ENCODE measurements at places on chromosomes 6 and 20.

GRCh38 chr6:113645986-113646385, 211.2 kb upstream of the MARCKS start:
- DNase-seq, result no peak

GRCh38 chr6:22248513-22249308, 48.1 kb downstream of the PRL start:
- no peak for DNase-seq

DNA sequence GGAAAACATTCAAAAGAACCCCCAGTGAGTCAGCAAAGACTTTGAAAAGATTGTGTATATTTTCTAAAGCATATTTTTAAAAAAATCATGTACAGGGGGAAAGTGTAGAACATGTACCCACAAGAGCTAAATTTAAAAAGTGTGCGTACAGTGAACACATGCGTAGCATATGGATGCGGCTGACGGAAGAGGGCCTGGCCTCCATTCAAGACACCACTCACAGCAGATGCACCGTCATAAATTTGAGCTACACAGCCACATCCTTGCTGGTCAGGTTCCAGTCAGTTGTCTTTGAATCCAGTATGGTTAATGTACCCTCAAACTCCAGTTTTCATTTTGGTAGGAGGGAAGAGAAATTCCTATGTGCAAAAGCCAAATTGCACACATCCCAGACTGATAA, 54.3 kb upstream of the SPACA1 start:
- DNase-seq, result no peak

DNA sequence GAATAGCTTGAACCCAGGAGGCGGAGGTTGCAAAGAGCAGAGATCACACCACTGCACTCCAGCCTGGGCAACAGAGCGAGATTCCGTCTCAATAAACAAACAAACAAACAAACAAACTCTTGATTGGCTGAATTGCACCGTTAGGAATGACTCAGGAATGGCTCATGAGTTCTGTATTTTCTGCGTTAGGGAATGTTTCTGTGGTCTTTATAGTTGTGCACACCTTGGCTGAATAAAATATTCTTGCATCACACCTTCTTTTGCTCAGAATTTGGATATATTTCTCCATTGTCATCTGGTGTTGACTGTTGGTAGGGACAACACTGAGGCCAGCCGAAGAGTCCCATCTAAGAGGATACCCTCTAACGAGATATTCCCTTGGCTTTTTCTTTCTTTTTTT, 19.6 kb upstream of the PI16 start:
- no peak for DNase-seq

GRCh38 chr6:157891544-157892362, 68.7 kb downstream of the SNX9 start:
- no peak for DNase-seq

- DNase-seq, result peak; percentile 26
Measured at GRCh38 chr6:110352563-110353262, 5.4 kb downstream of the METTL24 start.

GRCh38 chr6:162921062-162921461, 193.3 kb downstream of the PACRG start:
- no peak for DNase-seq

GRCh38 chr20:61596687-61597330, 344.7 kb downstream of the CDH4 start:
- no peak for DNase-seq

DNA sequence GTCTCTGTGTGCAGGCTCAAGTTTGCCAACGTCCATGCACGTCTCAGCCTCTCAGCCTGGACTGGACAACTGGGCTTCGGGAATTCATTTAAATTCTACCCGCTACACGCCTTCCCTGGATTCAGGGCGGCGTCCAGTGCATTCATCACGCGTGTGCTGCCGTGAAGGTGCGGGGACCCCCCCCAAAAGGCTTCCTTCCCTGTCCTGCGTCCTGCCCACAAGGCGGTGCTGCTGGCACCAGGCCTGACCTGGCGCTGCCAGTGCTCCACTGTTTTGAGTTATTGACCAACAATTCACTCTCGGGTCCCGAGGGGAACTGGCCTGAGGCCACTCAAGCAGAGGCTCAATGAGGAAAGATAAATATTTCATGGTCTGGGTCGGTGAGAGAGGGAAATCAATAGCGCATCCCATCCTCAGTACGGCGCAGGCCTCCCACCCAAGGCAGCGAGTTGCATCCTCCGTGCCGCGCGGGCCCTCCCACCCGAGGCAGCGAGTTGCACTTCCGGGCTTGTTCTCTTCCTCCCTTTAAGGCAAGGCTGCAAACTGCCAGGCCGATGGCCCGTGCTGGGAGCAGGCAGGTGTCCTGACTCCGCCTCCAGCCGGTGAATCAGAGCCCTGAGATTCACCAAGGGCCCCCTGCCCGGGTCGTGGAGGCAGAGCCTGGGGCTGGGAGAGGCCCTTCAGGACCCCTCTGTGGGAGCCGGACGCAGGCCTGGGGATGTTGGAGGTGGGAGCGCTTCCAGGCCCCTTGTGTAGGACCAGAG, 22.8 kb upstream of the BHLHE23 start:
- no peak for DNase-seq

DNA sequence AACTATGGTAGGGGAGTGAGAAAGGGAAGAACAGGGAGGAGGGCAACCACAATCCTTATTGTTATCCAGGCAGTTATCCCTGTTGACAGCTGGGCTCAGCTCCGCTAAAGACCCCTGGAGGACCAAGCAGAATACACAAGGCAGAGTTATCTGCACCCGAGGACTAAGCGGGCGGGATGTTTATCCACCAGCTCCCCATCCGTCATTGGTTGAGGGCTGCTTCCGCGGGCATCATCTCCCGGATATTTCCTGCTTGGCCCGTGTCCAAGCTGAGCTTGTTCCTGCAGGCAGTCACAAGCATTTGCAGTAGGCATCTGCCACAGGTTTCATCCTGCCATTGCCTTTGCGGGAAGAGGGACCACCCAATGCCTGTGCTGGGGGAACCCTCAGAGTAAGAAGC, 102.1 kb downstream of the DLGAP4 start:
- no peak for DNase-seq

DNA sequence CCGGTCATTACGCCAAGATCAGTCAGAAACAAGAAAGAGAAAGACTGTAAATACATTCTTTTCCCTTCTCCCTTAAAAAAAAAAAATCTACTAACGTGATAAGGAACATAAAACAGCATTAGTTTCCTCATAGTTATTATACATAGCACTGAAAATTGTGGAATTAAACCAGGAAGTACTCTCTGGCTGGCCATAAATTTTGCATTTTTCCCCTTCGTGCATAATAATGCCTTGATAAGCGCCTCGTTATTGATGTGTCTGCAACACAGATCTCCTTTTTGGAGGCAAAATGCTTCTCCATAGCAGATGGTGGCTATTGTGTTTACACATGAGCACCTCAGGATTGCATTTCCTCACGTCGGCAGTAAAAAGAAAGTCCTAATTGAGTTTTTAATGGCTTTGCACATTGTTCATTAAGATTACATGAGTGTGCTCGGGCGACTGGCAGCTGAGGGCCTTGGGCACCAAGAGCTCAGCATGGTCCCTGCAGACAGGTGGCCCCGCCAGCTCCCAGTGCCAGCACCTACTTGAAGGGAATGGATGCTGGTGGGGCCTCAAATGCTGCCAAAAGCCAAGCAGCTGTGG, 394.5 kb downstream of the PTPRT start:
- no peak for DNase-seq

GRCh38 chr6:3904518-3904917, 55.3 kb downstream of the FAM50B start:
- DNase-seq, result no peak

GRCh38 chr20:51014797-51015722, 7.8 kb downstream of the KCNG1 start:
- DNase-seq, result peak; percentile 6

All from hematopoietic multipotent progenitor cell treated with erythropoietin and hydrocortisone succinate and interleukin-3 and kit ligand, for 15 days (in vitro differentiated cells).